Testis (tissue), 5 donors: ENCODE measurements at places on chromosomes 13 and 19. TPM values are rescaled to one million over a fixed set of nuclear protein-coding genes. Genes with fewer than 3 reads are reported as not detected.
A peak's percentile ranks its signal among the peaks of the same experiment; 100 is the strongest.

GRCh38 chr13:31781064-31781463, 41.7 kb downstream of the RXFP2 start:
- DNase-seq: no peak

DNA sequence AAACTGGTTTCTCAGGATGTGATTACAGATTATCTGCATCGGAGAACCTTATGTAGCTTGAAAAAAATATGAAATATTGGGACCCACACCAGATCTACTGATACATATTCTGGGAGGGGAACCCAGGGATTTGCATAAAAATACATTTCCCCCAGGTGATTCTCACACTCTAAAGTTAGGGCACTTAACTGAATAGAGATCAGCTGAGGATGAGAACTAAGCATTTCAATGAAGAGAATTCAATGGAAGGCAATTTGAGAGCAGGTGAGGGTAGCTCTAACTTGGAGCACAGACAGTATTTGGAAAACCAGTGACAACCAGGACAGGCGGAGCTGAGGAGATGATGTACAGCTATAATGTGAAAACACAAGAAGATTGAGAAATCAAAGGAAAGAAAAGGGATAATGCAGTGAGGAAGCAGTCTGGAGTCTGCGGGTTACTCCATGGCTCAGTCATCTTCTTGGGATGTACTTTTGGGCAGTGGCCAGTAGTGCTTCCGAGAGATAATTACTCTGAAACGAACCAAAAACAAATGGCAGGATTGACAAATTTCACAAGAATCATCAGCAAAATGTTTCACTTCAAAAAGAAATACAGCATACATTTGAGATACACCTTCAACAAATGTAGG, 6.1 kb upstream of the OXGR1 start:
- DNase-seq: no peak

CCDC194 gene
- 0.45 TPM for polyA plus RNA-seq

GRCh38 chr13:73996569-73996968, 137.6 kb downstream of the KLF12 start:
- DNase-seq: no peak

DNA sequence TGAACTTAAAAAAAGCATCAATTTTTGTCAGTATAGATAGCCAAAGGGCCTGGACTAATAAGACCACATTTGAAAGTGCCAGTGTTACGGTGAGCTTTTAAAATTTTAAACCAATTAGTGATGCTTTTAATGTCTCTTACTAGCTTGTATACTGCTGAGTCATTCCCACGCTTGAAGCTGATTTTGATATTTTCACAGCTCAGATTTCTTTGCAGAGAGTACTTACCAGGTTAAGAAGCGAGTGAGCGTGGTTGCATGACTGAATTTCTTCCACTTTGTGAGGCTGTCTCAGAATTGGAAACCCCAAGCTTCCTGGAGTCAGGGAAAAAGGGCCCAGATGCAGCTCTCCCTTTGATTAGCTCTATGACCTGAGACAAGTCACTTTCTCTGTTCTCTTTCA, 74.5 kb upstream of the NBEA start:
- DNase-seq: no peak

CLDN10 gene
- 3.3 TPM for polyA plus RNA-seq

- no peak for DNase-seq
These were observed 213.6 kb downstream of the FOXO1 start for GRCh38 chr13:40452741-40453334.

- no peak for DNase-seq
These were observed 145.2 kb upstream of the KLHL1 start for GRCh38 chr13:70253411-70253810.

- DNase-seq: no peak
These were observed 82.1 kb downstream of the WDFY2 start for GRCh38 chr13:51666374-51666773.

- peak; percentile 57 for DNase-seq
These were observed 354.4 kb upstream of the DACH1 start for GRCh38 chr13:72221276-72221962.

DNA sequence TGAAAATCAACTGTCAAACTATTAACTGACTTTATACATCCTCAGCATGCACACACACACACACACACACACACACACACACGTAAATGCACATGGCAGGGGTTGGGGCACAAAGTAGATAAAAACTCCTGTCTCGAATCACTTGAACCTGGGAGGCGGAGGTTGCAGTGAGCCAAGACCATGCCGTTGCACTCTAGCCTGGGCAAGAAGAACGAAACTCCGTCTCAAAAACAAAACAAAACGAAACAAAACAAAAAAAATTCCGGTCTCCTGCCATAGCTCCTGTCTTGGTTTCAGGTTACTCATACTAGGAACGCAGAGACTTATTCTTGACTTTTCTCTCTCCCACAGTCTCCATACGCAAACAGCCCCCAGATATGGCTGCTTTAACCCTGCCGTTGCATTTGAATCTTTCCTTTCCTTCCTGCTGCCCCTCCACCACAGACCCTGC, 148.9 kb downstream of the SHISA2 start:
- DNase-seq: no peak

- DNase-seq: no peak
These were observed 35.9 kb upstream of the IGFL1 start for GRCh38 chr19:46193678-46194077.

GRCh38 chr19:9406798-9407352, 28.5 kb downstream of the ZNF266 start:
- DNase-seq: peak; percentile 96

PSG2 gene
- polyA plus RNA-seq: not detected

- DNase-seq: no peak
These were observed 238.7 kb downstream of the EFNB2 start for GRCh38 chr13:106296723-106297122.

DNA sequence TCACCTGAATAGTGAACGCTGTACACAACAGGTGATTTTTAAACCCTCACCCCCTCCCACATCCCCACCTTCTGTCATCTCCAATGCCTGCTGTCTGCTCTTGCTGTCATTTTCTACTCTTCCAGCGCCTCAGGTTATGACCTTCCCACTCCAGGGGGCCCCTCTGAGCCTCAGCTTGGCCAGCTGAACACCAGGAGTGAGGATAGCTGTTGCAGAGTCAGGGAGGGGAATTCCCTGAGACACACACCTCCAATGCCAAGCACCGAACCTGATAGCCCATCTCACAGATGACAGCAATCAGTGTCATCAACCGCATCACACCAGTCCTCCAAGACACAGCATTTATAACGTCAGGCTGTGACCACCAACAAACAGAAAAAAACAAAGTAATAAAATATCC, 193.5 kb downstream of the ZNF536 start:
- DNase-seq: no peak

SCGB2B2 gene
- 1.5 TPM for polyA plus RNA-seq

DNA sequence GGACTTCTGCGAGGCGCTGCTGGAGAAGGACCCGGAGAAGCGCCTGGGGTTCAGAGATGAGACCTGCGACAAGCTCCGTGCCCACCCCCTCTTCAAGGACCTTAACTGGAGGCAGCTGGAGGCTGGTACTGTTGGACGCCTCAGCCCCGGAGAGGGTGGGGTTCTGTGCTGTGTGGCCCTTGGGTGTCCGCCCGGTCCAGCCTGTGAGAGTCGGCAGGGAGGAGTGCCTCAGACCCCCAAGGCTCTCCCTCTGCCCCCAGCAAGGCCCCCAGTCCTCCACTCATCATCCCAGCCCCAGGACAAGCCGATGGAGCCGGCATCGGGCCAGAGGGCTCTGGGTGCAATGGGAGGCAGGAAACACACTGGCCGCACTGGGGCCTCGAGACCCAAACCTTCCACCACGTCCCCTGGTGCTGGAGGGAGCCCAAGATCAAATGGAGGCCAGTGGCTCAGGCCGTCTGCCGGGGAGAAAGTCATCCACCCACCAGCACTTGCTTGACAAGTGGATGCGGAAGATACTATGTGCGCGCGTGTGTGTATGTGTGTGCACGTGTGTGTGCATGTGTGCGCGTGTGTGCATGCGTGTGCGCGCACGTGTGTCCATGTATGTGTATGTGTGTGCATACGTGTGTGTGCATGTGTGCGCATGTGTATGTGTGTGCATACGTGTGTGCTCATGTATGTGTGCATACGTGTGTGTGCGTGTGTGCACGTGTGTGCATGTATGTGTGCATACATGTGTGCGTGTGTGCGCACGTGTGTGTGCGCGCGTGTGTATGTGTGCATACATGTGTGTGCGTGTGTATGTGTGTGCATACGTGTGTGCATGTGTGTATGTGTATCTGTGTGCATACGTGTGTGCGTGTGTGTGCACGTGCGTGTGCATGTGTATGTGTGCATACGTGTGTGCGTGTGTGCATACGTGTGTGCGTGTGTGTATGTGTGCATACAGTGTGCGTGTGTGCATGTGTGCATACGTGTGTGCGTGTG, 25.8 kb upstream of the TMEM255B start:
- no peak for DNase-seq

ZC3H13 gene
- polyA plus RNA-seq: 10.2 TPM

VSTM1 gene
- 1.4 TPM for polyA plus RNA-seq

DNA sequence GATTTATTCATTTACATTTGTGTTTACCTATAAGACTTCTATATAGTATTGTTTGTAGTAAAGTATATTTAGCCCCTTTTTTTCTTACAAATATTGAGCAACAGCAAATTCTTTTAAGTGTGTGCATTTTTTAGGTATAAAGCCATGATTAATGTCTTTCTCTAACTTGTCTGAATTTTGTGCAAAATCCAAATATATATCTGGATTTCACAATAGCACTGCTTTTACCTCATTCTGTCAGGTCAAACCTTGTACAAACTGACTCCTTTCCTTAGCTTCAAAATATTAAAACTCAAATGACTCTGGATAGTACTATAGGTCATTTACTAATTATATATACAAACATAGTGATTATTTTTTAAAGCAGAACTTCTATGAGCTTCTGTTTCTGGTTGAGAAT, 563.0 kb upstream of the SPRY2 start:
- DNase-seq: no peak

GARIN5A gene
- 126 TPM for polyA plus RNA-seq

DNA sequence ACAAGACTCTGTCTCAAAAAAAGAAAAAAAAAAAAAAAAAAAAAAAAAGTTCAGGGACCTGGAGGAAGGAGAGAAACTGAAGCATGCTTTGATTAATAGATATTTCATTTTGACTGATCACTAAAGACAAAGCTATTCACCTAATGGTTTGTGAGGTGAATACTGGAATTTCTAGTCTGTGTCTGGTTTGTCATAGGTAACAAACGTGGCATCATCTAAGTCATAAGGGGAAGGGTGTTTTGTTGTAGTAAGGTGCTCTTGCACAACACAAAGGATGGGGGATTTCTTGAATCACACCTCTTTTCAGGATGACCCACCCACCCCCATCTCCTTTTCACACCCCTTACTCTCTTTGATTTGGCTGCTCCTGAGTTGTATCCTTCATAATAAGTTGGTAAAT, 13.8 kb upstream of the ZNF69 start:
- no peak for DNase-seq

DNA sequence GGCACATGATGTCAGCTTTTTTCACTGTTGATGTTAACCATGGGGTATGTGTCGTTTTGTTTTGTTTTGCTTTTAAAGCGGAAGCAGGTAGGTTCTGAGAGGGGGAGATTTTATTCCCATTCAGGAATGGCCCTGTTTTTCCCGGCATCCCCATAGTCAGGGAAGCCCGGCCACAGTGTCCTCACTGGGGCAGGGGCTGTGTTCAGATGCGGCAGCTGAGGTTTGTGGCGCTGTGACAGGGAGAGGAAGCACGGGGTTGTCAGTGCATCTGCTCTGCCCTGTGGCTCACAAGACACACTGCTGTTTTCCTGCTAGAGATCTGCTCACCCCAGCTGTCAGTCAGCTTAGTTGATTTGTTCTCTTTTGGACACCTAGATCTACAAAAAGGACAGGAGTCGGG, 27.6 kb downstream of the ANKRD27 start:
- DNase-seq: no peak

MAB21L1 gene
- 0.09 TPM for polyA plus RNA-seq

- DNase-seq: no peak
These were observed 111.6 kb downstream of the RNF17 start for GRCh38 chr13:24875566-24875965.

- no peak for DNase-seq
These were observed 95.2 kb downstream of the SERP2 start for GRCh38 chr13:44468874-44469273.

GRCh38 chr19:3942790-3943409, 10.0 kb downstream of the NMRK2 start:
- no peak for DNase-seq
